ENCODE measurements at places on chromosomes 3 and 15.

- DNase-seq, result no peak
Observed at GRCh38 chr3:66401157-66401550, 99.7 kb downstream of the LRIG1 start.

DNA sequence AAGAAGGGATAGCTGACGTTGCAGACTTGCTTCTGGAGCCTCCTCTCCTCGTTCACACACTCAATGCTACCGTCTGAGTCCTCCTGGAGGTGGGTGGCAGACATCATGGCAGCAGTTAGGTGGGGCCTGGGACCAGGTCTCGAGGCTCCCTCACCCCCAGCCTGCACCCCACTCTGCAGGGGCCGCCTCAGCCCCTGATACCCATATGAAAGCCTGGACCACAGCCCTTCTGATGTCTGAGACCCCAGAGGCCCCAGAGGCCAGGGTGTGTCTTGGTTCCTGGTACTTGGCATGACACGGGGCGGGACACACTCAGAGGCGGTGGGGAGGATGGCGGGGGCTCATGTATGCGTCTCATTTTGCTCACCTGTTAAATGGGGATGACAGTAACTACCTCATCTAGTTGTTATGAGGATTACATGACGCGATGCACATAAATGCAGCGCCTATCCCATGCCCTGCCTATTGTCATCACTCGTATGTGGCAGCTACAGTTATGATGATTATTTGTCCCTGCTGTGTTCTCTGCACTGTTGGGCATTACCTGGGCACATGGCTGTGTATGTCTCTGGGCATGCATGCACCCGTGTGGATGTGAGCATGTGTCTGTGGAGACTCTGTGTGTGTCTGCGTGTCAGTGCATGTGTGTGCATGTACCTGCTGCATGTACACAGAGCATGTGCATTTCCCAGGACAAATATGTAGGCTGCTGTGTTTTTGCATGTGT lies 39.9 kb downstream of the FEM1B start:
- DNase-seq, result no peak

- DNase-seq, result no peak
Observed at GRCh38 chr3:11195721-11196332, 41.5 kb downstream of the HRH1 start.

GRCh38 chr3:37816271-37816670 lies 45.4 kb upstream of the CTDSPL start:
- no peak for DNase-seq

GRCh38 chr3:89558711-89559110 lies 451.3 kb downstream of the EPHA3 start:
- no peak for DNase-seq

- no peak for DNase-seq
Observed at GRCh38 chr3:126310816-126311215, 46.4 kb downstream of the KLF15 start.

DNA sequence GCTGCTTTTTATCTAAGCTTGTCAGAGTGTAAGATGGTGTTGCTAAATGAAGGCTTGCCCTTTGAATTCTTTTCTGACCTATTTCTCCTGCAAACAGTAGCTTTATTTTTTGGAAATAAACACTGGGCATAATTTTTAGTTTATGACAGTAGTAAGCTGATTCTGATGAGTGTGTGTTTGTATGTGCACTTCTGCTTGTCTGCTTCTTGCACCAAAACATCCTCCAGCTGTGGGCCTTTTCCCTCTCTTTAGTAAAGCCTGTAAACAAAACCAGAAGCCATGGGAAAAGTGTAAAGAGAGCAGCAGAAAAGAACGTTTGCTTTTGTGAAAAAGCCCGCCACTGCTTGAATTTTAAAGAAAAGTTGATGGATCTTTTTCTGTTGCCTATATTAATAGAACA lies 136.4 kb upstream of the IL12A start:
- DNase-seq, result no peak

DNA sequence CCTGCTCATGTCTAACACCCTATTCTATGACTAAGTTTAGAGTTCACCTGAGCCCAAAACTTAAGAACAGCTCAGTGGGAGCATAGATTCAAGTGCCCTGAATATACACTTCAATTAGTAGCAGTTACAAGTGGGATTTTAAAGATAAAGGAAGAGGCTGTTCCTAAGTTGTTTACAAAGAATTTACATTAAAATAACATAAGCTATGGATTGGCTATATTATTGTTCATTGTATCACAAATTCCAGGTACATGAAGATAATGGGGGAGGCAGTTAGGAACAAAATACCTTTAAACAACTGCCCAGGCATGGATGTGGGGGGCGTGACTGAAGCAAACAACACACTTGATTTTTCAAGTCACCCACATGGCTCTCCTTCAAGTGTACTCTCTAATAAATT lies 52.7 kb downstream of the ROPN1B start:
- DNase-seq, result no peak

DNA sequence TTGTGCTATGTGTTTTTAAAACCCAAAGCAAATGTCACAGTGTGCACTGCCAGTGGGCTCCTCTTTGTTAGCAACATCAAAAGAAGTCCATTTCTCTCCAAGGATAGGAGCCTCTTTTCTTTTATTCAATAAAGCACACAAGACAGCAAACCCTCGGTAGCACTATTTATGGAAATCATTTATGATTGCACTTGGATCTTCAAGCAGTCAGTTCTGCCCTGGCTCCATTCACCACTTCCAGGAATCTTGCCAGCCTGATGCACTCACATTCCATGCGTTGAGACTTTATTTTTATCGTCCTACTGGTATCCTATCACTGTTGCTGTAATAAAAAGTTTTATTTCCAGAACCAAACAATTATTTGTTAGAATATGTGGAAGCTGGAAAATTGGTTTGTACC lies 412.1 kb downstream of the TBL1XR1 start:
- DNase-seq, result no peak

- no peak for DNase-seq
Observed at GRCh38 chr15:67196222-67196621, 58.2 kb downstream of the AAGAB start.

DNA sequence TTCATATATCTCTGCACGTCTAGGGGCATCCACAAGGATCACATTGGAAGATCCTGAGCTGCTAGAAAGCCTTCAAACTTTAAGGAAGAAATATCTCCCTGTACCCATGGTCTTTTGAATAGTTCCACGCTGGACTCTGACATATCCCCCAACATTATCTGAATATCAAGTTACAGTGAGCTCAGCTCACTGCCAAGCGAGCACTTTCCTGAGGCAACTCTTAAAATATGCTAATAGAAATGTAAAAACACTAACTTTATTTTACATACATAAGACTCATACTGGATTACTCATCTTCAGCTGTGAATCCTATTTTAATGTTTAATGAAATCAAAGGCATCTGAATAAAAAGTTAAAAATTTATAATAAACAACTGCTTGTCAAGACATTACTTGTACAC lies 420.2 kb upstream of the CCDC54 start:
- no peak for DNase-seq

- DNase-seq, result peak; percentile 20
Observed at GRCh38 chr3:188567478-188568195, 413.7 kb downstream of the LPP start.

DNA sequence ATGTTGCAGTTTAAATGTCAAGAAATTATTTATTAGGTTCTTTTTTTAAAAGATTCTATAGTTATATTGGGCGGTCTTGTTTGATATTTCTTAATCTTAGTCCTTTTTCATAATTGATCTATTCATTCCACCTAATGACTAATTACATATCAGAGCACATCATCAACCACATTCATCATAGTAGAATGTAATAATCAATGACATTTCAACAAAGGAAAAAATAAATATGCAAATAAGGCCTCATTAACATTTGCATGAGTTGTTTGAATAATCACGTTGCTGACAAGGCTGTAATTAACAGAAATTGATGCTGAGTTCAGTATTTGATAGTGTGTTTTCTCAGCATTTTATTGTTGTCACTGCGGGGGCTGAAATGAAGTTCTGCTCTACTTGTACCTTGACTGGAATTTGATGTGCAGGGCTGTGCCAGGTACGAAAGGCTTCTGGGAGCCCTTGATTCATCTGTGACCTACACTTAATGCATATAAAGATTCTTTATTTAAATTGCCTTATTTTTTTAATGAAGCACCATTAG lies 215.7 kb downstream of the TCF12 start:
- DNase-seq, result no peak

- DNase-seq, result no peak
Observed at GRCh38 chr3:25246913-25247312, 181.2 kb upstream of the RARB start.

- no peak for DNase-seq
Observed at GRCh38 chr3:52277972-52278509, 408 bp downstream of the WDR82 start.

DNA sequence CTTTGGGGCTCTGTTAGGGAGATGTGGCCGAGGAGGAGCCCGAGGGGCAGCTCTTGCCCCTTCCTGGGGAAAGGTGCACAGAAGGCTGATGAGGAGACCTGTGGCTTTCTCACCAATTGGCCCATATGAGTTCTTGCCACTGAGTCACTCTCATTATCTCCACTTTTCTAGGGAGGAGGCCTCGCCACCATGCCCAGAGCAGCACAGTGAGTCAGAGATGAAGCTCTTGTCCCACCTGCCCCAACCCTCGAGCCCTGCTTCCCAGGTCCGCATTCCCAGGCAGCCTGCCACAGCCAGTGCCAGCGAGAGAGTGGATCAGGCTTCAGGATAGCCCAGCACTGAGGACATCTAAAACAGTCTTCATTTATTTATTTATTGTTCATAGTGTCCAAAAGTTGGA lies 53.5 kb downstream of the AMOTL2 start:
- no peak for DNase-seq

GRCh38 chr3:13886593-13887129 lies 6.8 kb upstream of the WNT7A start:
- DNase-seq, result no peak

- DNase-seq, result no peak
Observed at GRCh38 chr3:38131621-38132369, 5.1 kb downstream of the ACAA1 start.

- DNase-seq, result no peak
Observed at GRCh38 chr3:63538919-63539318, 113.6 kb upstream of the SNTN start.

GRCh38 chr3:183287301-183287971 lies 34.4 kb downstream of the B3GNT5 start:
- no peak for DNase-seq

DNA sequence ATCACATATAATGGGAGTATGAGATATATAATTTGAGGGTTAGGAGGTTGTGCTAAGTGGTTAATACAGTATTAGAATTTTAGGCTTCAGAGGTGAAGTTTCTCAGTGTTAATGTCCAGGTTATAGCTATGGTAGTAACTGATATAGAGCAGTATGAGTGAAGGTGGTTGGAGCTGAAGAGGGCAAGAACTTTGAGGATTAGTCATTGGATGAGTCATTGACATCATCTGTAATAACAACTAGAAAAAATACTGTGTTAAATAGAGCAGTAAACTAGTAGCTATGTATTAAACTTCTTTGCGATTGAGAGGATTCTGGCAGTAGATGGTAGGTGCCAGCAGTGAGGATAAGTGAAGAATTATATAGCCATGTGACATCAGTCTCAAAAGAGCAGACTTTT lies 47.5 kb upstream of the EIF3J start:
- peak; percentile 5 for DNase-seq

DNA sequence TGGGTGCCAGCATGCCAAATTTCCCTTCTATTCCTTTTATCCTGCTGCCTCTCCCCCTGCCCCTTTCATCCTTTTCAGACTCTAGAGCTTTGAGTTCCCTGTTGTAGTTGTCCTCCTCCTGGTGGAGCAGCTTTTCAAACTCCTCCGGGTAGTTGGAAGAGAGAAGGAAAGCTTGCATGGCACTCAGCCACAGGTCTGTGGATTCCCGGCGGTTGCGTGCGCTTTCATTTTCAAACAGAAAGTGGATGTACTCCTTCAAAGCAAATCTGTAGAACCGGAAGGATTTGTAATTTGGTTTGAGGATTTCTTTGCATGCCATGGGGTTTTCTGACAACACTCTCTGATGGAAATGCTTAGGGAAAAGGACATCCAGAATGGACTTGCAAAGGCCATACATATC lies 68.1 kb upstream of the DCLK3 start:
- DNase-seq, result no peak

GRCh38 chr15:63411866-63412265 lies 30.2 kb upstream of the CA12 start:
- DNase-seq, result no peak

GRCh38 chr15:64209680-64210334 lies 47.0 kb upstream of the PPIB start:
- DNase-seq, result peak; percentile 32

DNA sequence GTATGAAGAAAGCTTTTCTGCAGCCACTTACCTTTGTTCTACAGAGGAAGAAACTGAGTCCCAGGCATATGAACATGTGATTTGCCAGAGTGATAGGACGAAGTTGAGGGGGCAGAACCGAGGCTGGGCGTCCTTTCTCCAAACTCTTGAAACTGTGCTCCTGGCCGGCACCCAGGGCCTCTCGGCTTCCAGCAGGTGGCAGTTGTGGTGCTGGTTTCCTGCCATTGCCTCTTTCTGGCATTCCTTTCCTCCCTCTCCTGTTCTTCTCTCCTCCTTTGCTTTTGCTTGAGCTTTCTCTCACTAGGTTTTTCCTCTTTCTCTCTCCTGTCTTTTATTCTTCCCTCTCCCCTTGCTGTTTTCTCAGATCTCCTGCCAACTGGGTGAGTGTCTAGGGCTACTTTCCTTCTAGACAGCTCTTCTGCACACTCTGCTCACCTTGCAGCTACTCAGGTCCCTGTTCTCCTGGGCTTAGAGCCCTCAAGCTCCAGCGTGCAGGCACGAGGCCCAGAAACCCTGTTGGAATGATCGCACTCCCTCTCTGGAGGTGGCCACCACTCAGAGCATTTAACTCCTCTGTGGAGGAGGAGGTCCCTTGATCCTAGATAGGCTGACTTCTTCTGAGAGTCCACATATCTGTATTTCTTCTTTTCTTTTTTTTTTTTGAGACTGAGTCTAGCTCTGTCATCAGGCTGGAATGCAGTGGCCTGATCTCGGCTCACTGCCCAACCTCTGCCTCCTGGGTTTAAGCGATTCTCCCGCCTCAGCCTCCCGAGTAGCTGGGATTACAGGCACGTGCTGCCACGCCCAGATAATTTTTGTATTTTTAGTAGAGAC lies 26.2 kb downstream of the TRAK1 start:
- DNase-seq, result no peak

DNA sequence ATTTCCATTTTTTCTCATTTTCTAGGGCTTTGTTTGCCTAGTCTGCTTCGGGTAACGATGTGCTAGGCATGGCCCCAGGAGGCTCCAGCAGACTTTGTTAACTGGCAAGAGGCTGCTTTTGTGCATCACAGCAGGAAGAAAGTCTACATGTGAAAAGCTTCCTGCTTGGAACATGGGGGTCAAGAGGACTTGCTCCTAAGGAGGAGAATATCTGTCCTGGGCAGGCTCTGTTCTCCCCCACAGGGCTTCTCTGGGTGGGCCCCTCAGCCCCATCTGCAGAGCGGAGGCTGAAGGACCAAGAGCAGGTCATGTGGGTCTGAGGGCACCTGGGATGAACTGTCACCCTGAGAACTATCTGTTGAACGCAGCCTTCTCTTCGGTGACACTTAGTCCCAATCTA lies 94.7 kb downstream of the CCNL1 start:
- no peak for DNase-seq

DNA sequence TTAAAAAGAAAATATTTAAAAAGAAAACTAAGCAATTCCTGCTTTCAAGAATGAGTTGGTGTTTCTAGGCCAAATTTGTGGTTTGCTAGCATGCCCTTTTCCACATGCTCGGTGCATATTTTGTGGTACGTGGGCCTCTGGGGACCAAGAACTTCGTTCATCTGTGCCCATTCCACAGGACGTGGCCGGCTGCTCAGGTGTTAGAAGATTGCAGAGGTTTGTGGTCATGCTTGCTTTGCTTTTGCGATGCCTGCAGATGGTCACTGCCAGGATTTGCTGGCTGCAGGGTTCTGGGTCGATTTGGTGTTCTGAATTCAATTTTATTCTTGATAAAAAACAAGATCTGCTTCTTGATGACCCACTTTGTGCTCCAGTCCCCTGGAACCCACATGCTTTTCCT lies 7.5 kb downstream of the PSTPIP1 start:
- DNase-seq, result no peak
